ENCODE measurements at places on chromosomes 1 and 21. TPM values are rescaled to one million over a fixed set of nuclear protein-coding genes. Genes with fewer than 3 reads are reported as not detected.

DNA sequence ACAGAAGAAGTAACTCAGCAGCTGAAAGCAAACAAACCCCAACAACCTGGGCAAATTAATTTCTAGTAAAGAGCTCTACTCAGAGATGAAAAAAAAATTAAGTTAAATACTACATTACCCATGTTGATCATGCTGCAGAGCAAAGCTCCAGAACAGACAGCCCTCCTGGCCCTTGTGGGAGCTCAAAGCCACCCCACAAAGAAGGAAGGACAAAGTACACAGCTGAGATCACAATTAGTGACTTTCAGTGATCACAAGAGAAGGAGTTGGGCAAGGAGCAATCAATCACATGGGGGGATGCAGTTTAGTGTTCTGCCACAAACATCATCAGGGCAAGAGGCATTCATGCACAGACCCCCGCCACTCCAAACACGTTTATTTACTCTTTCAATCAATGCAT lies 114.2 kb downstream of the DAB1 start:
- no peak overlapping the region for H3K27ac ChIP-seq
- DNase-seq: no peak
- H3K27me3 ChIP-seq: no peaks in the 10 kb centered on the region
- H3K4me1 ChIP-seq: peaks cover 14% of the 10 kb centered on the region

Gene HIVEP3
- total RNA-seq: 24.0 TPM

- H3K4me3 ChIP-seq: no peak overlapping the region
- no peaks in the 10 kb centered on the region for H3K4me1 ChIP-seq
- no peaks in the 10 kb centered on the region for H3K27me3 ChIP-seq
- no peak overlapping the region for H3K27ac ChIP-seq
These were observed 30.9 kb downstream of the RCAN1 start for GRCh38 chr21:34583926-34584563.

GRCh38 chr1:39910263-39910662 lies 8.5 kb upstream of the MYCL start:
- no peak for DNase-seq
- H3K4me3 ChIP-seq: no peak overlapping the region
- no peaks in the 10 kb centered on the region for H3K27me3 ChIP-seq
- H3K27ac ChIP-seq: no peak overlapping the region

DNA sequence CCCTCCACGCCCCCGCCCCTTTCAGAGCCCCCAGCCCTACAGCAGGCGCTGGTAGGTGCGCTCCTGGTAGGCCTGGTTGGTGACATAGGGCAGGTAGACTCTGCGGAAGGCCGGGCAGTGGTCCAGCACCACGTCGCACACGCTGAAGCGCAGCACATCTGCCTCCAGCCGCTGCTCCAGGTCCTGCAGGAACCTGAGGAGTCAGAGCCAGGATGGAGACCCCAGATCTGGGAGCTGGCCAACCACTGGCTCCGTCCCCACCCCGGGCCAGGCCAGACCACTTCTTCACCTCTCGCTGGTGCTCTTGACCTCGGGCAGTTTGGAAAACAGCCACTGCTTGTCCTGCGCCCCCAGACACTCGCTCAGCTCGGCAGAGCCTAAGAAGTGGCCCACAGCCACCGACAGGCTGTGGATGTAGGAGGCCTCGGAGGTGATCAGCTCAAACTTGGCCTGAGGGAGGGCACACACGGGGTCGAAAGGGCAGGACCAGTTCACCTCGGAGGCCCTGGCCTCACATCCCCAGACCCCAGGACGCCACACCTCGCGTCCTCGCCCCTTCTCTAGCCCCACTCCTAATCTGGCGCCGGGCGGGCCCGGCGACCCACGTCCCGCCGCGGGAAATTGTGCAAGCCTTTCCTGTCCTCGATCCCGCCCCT lies 6.4 kb downstream of the ARHGEF19 start:
- peaks cover 16% of the 10 kb centered on the region for H3K4me1 ChIP-seq
- peak overlapping the region; percentile 84 for H3K27ac ChIP-seq
- no peaks in the 10 kb centered on the region for H3K27me3 ChIP-seq

- no peak overlapping the region for H3K27ac ChIP-seq
- DNase-seq: no peak
- no peaks in the 10 kb centered on the region for H3K27me3 ChIP-seq
- H3K4me1 ChIP-seq: no peaks in the 10 kb centered on the region
- H3K4me3 ChIP-seq: no peak overlapping the region
- H3K36me3 ChIP-seq: no peaks in the 10 kb centered on the region
These were observed 65.4 kb upstream of the DSCAM start for GRCh38 chr21:40912375-40912774.

DNA sequence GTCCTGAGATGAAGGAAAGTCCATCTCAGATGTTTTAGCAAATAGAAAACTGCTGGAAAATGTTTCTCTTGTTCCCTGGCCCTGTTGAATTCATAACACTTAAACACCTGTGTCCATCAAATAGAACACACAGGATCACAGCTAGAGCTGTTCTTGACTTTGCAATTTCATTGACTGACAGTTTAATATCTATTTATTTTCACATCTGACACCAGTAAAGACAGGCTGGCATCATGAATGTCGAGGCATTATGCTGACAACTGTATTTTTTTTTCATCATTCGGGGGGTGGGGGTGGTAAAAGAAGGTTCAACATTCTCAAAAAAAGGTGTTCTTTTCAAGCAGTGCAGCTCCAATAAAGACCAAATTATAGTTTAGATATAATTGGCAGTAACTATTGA lies 591.2 kb upstream of the PTBP2 start:
- DNase-seq: no peak
- no peaks in the 10 kb centered on the region for H3K27me3 ChIP-seq
- no peaks in the 10 kb centered on the region for H3K4me1 ChIP-seq
- no peak overlapping the region for H3K4me3 ChIP-seq

Gene ZNF648
- not detected for total RNA-seq

DNA sequence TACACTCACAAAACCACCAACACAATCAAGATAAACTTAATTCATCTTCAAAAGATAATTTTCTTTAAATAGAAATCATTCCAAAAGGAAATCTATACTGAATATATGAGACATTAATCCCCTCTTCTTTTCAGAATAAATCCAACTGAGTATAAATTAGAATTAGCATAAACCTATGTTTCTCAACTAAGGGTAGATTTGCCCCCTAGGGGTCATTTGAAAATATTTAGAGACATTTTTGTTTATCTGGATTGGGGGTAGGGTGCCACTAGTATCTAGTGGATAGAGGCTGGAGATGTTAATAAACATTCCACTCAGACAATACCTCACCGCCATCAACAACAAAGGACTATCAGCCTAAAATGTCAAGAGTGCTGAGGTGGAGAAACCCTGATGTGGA lies 6.5 kb upstream of the TNFSF4 start:
- H3K36me3 ChIP-seq: no peaks in the 10 kb centered on the region
- H3K4me3 ChIP-seq: no peak overlapping the region
- H3K4me1 ChIP-seq: no peaks in the 10 kb centered on the region
- DNase-seq: no peak
- H3K27me3 ChIP-seq: no peaks in the 10 kb centered on the region

DNA sequence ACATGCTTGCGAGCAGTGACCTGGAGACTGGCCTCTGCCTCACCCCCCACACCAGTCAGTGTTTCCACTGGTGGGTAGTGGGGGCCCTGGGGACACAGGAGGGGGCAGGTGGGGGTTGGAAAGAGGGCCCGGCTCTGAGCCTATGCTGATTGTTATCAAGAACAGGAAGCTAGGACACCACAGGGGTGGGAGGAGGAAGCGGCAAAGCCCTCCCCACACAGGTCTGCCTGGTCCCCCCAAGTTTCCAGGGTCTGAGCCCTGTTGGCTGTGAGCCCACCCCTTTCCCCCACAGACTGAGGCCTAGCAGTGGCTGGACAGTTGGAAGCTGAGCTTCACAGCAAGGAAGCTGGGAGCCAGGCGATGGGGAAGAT lies 1.6 kb upstream of the PTPN7 start:
- peaks cover 79% of the 10 kb centered on the region for H3K4me1 ChIP-seq
- peak overlapping the region; percentile 97 for H3K27ac ChIP-seq
- H3K4me3 ChIP-seq: peak overlapping the region; percentile 87
- peak; percentile 58 for DNase-seq

Gene PLA2G2D
- total RNA-seq: not detected

DNA sequence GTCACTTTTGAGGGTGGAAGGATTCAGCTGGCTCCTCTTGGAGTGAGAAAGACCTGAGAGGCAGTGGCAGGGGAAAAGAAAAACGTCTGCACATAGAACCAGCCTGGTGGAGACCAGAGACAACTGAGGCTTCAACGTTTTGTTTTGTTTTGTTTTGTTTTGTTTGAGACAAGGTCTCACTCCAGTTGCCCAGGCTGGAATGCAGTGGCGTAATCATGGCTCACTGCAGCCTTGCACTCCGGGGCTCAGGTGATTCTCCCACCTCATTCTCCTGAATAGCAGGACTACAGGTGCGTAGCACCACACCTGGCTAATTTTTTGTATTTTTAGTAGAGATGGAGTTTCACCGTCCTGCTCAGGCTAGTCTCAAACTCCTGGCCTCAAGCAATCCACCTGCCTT lies 12.3 kb downstream of the SHISAL2A start:
- no peak for DNase-seq
- no peak overlapping the region for H3K4me3 ChIP-seq
- peaks cover 19% of the 10 kb centered on the region for H3K4me1 ChIP-seq

- no peak overlapping the region for H3K27ac ChIP-seq
- peaks cover 17% of the 10 kb centered on the region for H3K27me3 ChIP-seq
- no peak overlapping the region for H3K4me3 ChIP-seq
- H3K4me1 ChIP-seq: peaks cover 20% of the 10 kb centered on the region
- no peaks in the 10 kb centered on the region for H3K36me3 ChIP-seq
These were observed 1.4 kb downstream of the NID1 start for GRCh38 chr1:236063551-236063918.

- no peaks in the 10 kb centered on the region for H3K27me3 ChIP-seq
- no peak overlapping the region for H3K4me3 ChIP-seq
- H3K4me1 ChIP-seq: no peaks in the 10 kb centered on the region
- peak; percentile 7 for DNase-seq
- no peak overlapping the region for H3K27ac ChIP-seq
These were observed 31.1 kb downstream of the EDARADD start for GRCh38 chr1:236425031-236425663.
